ENCODE measurements at places on chromosomes 6 and 20. TPM values are rescaled to one million over a fixed set of nuclear protein-coding genes. Genes with fewer than 3 reads are reported as not detected.
A peak's percentile ranks its signal among the peaks of the same experiment; 100 is the strongest.

The SGK2 gene
- 82.3 TPM for total RNA-seq

The COX4I2 gene
- 0.52 TPM for total RNA-seq

The TMEM217 gene
- 0.62 TPM for total RNA-seq

The HLA-DQB2 gene
- 4.4 TPM for total RNA-seq

The ESR1 gene
- total RNA-seq: 0.16 TPM

The OLIG3 gene
- total RNA-seq: not detected

The GPR63 gene
- 0.96 TPM for total RNA-seq

The FILIP1 gene
- total RNA-seq: 0.57 TPM

The PSORS1C2 gene
- not detected for total RNA-seq

The SIGLEC1 gene
- total RNA-seq: 2.5 TPM

The CST4 gene
- not detected for total RNA-seq

The MYL9 gene
- 582 TPM for total RNA-seq

The CYP21A2 gene
- total RNA-seq: not detected

The IL20RA gene
- total RNA-seq: 12.8 TPM

The UNC5CL gene
- total RNA-seq: 4.1 TPM

The TFEB gene
- total RNA-seq: 16.9 TPM

GRCh38 chr20:47263465-47264084 is 92.9 kb downstream of the ZMYND8 start:
- no peak for DNase-seq

- DNase-seq: no peak
These were observed 54.0 kb downstream of the STK4 start for GRCh38 chr20:45020236-45020886.

GRCh38 chr6:111872401-111873177 is 663 bp downstream of the FYN start:
- DNase-seq: peak; percentile 42

DNA sequence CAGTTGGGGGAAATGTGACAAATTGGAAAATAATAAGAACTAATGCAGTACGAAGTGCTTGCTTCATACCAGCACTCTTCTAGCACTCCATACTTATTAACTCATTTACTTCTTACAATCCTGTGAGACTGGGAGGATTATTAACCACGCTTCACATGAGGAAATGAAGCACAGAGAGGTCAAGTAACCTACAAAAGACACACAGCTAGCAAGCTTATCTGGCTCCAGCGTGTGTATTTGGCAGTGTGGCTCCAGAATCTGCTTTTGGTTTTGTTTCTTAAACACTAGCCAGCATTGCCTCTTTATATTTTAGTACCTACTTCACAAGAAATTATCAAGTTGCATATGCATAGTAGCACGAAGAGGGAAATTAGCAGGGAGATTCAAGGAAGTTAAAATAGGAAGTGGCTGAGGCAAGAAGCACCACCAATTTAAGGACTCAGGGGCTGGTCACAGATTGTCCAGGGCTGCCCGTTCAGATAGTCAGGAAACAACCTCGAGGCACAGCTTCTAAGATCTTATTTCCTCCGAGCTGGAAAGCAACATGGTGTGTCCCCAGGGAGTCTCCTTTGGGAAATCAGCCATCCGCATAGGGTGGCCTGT is 302.7 kb upstream of the PRDM1 start:
- DNase-seq: no peak

GRCh38 chr20:47293631-47294030 is 62.9 kb downstream of the ZMYND8 start:
- no peak for DNase-seq

- no peak for DNase-seq
These were observed 38.2 kb downstream of the SAMD5 start for GRCh38 chr6:147546501-147547368.

DNA sequence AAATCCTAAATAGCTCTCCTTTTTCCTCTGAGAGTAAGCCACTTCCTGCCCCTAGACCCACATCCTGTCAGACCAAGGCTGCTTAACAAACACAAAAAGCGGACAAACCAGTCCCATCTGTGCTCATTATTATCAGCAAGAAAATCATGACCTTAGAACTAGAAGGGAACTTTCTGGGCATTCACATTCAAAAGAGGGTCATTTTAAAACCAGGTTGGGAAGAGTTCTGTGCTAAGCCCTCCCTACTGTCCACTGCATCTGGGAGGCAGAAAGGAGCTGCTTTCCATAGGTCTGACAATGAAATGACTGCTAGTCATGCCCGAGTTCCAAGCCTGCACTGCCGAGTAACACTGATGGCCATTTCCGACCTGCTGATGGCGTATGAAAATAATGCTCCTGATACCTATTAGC is 15.4 kb downstream of the EZR start:
- DNase-seq: no peak

DNA sequence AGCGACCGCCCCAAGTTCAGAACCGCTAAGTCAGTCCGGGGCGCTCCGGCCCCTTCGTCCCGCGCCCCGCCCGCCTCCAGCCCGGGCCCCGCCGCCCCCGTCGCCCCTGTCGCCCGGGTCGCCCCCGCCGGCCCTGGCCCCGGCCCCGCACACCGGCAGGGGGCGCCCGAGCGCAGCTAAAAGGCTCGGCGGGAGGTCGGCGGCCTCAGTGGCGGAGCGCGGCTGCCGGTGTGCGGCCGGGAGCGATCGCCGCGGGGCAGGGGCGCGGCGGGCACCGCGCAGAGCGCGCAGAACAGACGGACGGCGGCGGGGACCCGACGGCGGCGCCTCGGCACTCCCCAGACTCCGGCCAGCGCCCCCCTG is at the start of gene FNDC1:
Gene FNDC1, plus strand, starts transcription at position 208 of the 363 bp plus-strand sequence. CDS start 197 bp downstream, outside the sequence.
- DNase-seq: peak; percentile 37

GRCh38 chr6:75450903-75451302 is 42.7 kb downstream of the FILIP1 start:
- no peak for DNase-seq

GRCh38 chr6:46453741-46454316 is 37.4 kb downstream of the RCAN2 start:
- no peak for DNase-seq

- DNase-seq: no peak
These were observed 245.3 kb downstream of the FARS2 start for GRCh38 chr6:5506597-5506996.

GRCh38 chr20:52465991-52466390 is 274.4 kb upstream of the ZFP64 start:
- DNase-seq: no peak

- no peak for DNase-seq
These were observed 91.2 kb upstream of the SCP2D1 start for GRCh38 chr20:18722371-18722770.

GRCh38 chr6:146889303-146889702 is 290.5 kb downstream of the ADGB start:
- no peak for DNase-seq

GRCh38 chr6:166442131-166442685 is 59.5 kb upstream of the MPC1 start:
- no peak for DNase-seq

DNA sequence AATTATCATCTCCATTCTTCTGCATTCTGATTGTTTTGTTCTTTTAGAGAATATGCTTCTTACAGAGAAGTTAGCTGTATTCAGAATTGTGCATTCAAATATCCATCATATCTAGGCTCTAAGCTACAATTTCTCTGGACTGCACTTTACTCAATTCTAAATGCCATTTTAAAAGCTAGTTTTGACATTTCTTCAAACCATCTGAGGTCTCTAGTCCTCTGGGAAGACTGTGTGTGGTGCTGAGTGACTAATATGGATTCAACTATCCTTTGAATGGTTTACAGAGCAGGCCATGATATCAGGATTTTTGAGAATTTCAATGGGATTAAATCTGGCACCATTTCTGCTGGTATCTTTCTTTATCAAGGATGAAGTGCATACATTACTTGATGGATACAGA is 285.7 kb downstream of the BTBD3 start:
- no peak for DNase-seq

DNA sequence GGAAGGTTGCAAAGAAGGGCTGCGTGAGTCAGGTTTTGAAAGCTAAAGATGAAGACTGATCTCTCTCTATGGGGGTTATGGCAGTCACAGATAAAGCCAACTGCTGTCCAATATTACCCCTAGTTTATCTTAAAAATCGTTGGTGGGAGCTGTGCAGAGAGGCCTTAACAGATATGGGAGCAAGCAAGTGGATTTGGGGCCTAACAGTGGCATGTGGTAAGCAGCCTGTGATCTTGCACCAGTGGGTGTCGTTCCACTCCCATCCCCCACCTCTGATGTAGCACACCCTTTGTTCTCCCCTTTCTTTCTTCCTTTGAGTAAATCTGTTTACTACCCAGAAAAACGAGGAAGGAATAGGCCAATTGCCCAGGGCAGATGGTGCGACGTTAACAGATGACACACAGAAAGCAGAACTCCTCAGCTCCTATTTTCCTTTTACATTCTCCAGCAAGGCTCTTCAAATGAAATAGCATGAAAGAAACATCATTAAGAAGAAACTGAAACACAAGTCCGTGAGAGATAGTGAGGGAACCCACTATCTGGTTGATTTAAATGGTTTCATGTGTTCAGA is 274.1 kb upstream of the CITED2 start:
- no peak for DNase-seq

DNA sequence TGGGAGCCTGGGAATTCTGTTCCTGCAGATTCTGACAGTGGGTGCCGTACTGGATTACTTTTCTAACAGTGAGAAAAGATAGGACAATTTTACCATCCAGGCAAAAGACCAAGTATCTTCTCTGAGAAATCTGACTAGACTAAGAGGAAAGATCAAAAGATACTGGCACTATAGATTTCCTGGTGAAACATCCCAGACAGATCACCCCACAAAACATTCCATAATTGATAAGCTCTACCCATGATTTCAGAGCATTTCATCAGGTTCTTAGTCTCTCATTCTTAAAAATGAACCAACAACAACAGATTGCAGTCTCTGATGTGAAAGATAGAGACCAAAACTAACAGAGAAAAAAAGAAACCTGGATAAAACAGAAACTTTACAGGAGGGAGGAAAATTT is 13.6 kb upstream of the UBR2 start:
- DNase-seq: no peak

- DNase-seq: no peak
These were observed 119.1 kb upstream of the CD93 start for GRCh38 chr20:23205211-23205610.

GRCh38 chr20:22908944-22909343 is 126.2 kb upstream of the SSTR4 start:
- no peak for DNase-seq

- no peak for DNase-seq
These were observed 3.1 kb downstream of the BICRAL start for GRCh38 chr6:42784717-42785498.

DNA sequence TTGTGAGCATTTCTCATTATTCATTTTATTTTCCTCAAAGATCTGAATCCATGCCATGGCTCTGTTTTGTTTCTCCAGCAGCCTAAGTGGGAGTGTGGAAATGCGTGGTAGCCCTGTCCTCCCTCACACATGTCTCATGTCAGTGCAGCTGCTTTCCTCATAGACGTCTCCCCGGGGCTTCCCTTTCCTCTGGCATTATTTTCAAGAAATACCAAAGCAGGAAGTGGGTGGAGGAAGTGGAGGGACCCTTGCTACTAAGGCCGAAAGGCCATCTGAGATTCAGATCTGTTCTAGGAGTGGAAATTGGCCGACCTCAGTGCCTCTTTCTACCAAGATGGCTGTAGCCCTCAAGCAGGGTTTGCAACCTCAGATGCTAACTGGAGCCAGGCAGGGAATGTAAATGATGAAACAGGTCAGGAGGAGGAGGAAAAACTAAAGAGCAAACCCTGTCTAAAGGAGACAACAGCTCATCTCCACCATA is 420.9 kb upstream of the PLCB4 start:
- peak; percentile 19 for DNase-seq

- DNase-seq: peak; percentile 29
These were observed 18.7 kb downstream of the ADRM1 start for GRCh38 chr20:62321521-62321948.

- DNase-seq: no peak
These were observed 35.8 kb downstream of the RREB1 start for GRCh38 chr6:7143476-7143974.
